CD4-positive, alpha-beta memory T cell (primary cell): ENCODE measurements at places on chromosomes 6 and 20.

DNA sequence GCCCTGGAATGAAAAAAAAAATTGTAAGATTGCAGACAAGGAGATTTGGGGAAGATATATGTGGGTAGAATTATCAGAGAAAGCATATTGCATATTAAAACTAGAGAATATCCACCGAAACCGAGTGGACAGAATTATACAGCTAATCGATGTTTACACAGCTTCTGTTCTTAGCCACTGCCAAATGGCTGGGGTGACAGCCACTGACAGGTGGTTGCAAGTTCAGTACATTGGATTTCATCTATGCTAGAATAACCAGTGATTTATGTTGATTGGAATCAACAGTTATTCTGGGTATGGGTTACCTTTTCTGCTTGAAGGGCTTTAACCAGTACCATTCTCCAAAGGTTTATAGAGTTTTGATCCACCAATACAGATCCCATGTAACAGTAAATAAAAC, 48.4 kb upstream of the THEMIS start:
- DNase-seq, result no peak

GRCh38 chr20:47108994-47109393, 214.4 kb downstream of the EYA2 start:
- no peak for DNase-seq

- DNase-seq, result no peak
Observed at GRCh38 chr20:45859916-45860315, 2.5 kb downstream of the ZSWIM3 start.

DNA sequence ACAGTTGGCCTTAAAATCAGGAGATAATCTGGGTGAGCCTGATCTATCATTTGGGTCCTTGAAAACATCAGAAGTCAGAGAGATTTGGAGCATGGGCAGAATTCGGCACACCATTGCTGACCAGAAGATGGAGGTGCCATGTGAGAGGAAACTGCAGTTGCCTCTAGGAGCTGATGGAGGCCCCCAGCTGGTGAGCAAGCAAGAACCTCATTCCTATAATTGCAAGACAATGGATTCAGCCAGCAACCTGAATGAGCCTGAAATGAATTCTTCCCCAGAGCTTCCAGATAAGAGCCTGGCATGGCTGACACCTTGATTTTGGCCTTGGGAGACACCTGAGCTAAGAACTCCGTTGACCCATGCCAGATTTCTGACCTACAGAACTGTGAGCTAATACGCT, 76.3 kb upstream of the FYN start:
- DNase-seq, result no peak

- DNase-seq, result no peak
Observed at GRCh38 chr20:51914758-51915157, 112.4 kb upstream of the SALL4 start.

DNA sequence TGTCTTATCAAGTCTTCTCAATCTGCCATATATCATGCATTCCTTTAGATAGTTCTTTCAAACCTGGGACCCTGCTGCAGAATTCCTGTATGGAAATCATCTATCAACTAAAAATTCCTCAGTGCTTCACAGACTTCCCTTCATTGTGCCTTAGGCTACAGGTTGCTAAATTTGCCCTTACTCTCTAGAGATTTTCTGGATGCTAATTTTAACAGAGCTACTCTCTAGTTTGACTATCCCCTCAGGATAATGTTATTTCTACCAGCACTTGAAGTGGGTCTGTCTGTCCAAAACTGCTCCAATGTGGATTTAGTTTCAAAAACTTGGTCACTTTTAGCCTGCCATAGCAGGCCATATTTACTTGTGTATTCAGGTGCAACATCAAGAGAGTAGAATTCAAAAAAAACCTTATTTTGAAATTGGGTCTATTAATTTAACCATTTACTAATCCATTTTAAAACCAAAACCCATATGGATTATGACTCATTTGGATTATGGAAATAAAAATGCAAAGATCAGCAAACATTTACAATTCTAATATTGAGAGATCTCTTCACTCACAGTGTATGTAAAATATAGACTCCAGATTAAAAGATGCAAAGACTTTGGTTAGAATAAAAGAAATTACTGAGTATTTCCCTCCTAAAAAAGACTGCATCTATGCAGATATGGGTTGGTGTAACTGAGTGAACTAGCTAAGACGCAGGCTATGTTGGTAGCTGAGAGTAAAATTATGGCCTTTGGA, 13.9 kb upstream of the COX7A2 start:
- no peak for DNase-seq

DNA sequence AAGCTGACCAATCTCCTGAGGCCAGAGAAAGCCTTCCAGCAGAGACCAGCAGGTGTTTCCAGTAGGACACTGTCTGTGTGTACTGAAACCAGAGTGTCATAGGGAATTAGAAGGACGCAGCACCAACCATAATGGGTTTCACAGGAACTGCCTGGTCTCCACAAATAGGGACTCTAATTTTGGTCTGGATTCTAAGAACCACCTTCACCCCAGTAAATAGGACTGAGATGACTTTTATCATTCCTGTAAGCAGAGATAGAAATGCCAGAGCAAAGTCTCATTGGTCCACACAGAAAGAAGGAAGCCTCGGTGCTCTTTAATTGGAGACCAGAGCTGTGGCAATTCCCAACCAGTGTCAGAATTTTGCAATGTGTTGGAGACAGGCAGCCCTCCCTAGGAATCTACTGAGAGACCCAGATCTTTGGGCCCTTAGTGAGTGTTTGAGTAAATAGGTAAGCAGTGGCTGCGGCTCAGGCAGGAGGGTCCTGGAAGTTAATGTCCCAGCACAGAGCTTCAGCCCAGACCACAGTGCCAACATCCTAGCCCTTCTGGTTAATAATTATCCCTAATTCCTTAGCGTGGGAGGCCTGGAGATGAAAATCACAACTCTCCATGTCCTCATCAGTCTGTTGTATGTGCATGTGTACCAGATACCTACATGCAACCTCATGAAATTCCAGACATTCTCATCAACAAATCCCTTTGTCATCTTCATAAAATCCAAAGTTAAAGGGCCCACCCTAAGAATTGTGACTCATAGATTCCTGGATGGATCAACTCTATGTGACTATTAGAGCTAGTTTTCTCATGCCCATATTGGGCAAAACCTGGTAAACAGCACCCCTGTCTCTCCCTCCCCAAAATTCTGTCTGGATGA, 81.2 kb downstream of the UNC5CL start:
- no peak for DNase-seq

DNA sequence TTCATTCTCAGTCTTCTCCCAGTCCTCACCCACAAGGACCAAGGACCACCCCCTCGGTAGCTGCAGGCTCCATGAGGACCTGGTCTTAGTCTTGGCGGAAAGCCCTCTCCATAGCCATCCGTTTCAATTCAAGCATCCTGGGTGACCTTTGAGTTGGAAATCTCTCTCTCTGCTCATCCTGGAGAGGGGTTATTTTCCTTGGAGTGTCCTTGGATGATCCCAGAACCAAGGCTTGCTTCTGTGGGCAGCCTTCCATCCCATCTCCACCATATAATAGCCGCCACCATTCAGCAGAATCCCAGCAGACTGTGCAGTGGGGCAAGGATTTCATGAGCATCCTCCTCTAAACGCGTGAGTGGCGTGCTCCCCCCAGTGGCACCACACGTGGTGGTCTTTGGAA, at the start of gene BPIFA2:
Gene BPIFA2, plus strand, starts transcription at position 301 of the 400 bp plus-strand sequence. CDS start 987 bp downstream, outside the sequence.
- DNase-seq, result no peak

GRCh38 chr6:129359811-129360681, 349.9 kb downstream of the ARHGAP18 start:
- no peak for DNase-seq

GRCh38 chr6:11366183-11366933, 133.9 kb upstream of the NEDD9 start:
- peak; percentile 19 for DNase-seq

GRCh38 chr6:35562060-35562459, 49.4 kb upstream of the TULP1 start:
- DNase-seq, result no peak

- DNase-seq, result no peak
Observed at GRCh38 chr20:50918403-50918802, 12.8 kb downstream of the ADNP start.

- DNase-seq, result no peak
Observed at GRCh38 chr6:169933839-169934698, 182.6 kb downstream of the ERMARD start.

DNA sequence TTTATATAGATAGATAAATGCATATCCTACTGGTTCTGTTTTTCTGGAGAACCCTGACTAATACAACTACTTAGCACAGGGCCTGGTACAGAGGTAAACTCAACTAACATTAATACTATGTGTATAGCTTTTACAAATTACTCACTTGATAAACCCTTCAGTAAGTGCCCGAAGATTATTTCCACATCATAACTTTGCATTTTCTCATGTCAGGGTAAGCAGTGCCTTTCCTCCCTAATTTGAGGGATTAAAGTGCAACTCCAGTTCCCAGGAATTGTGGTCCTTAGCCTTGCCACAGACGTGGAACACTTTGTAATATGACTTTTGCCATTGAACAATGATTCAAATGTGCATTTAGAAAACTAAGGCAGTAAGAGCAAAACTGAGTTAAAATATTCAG, 147.5 kb upstream of the SMLR1 start:
- no peak for DNase-seq

DNA sequence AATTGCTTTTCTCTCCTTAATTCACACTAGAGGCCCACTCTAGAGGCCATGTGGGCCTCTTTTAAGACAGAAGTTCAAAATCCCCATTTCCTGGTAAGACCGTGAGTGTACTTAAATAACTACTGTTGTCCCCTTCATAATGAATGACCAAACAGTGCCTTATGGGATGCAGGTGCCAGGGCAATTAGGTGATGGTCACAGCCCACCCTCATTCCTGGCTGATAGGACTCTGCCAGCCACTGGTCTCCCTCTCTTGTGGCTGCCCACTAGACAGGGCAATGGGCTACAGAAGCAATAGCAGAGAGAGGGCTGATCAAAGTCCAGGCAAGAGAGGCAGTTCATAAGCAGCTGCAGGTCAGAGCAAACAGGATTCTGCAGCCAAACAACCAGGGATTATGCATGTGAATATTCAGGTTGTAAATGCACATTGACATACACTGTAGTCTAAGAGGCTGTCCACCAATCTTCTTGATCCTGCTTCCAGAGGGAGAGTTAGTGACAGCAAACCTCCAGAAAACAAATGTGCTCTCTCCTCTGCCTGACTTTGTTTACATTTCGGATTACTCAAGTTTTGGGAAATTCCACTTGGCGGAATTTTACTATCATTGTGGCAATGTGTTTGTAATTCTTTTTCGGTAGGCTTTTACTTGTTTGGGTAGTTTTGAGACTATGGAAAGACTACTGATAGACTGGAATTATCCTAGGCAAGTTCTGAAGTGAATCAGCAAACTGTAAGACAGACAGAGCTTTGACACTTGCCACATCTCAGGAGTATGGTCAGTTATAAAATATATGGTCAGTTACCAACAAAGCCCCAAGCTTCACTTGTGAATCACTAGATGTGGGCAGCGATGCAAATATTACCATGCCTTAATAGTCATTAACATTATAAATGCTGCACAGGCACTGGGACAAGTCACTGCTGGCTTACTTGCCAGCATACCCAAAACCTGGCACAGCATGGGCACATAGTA, 12.8 kb downstream of the PTPRK start:
- no peak for DNase-seq

- DNase-seq, result peak; percentile 83
Observed at GRCh38 chr20:59165891-59166709, 2.5 kb downstream of the ZNF831 start.

- no peak for DNase-seq
Observed at GRCh38 chr20:53517146-53517545, 76.5 kb downstream of the ZNF217 start.

DNA sequence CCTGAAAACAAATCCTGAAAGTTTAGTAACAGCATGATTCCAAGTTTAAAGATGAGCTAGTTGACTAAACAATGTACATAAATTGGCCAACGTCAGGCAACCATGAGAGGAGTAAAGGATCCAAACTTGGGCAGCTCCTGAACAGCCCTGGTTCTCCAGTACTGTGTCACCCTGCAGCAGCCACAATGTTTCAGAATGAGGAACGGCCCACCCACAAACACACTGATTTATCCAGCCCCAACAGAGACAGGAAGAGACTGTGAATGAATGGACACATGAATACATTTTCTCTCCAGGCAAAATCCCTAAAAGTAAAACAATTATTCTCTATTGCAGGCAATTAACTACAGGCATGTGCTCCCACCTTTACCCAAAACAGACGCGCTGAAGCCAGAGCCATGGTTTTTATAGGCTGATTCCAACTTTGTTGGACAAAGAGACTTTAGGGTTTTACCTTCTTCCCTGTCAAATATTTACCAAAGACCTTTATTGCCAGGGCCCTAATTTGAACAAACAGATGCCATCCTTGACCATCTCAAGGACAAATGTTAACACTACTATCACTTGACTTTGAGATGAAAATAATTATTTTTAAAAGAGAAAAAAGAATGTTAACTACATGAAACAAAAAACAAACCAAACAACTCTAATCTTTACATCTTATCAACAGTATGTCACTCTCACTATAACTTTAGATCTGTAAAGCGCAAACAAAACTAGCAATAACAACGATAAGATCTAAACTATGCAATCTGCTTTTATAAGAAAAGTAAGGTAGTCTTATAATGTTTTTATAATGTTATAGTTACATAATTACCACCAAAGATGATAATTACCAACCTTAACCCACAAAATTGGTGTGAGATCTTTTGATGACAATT, 22.9 kb downstream of the CNKSR3 start:
- no peak for DNase-seq

DNA sequence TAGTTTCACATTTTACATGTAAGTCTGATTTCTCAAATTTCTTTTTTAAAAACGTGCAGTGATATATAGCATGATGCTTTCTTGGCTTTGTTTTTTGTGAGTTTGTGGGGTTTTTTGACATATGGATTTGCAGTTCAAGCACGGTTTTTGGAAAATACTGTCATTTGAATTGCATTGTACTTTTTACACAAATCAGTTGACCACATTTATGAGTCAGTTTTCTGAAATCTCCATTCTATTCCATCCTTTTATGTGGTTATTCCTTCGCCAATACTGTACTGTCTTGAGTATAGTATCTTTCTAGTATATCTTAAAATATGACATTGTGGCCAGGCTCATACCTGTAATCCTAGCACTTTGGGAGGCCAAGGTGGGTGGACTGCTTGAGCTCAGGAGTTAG, 890.0 kb upstream of the CITED2 start:
- no peak for DNase-seq

GRCh38 chr6:52305948-52306767, 21.6 kb upstream of the MCM3 start:
- DNase-seq, result peak; percentile 29

DNA sequence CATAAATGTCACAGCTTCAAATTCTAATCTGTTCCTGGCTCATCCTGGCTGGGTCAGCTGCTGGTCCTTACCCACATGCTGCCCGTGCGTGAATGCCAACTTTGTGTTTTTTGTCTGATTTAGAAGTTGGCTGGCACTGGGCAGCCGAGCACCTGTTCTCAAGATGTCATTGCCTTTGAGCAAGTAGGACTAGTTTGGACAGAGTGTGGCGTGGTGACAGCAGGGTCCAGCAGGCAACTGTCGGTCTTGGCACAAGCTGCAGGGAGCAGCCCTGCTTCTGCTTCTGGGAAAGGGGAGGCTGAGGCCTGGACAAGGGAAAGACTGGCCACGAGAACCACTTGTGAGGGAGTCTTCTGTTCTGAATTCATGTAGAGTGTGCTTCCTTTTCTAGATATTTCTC, 26.4 kb upstream of the ADRM1 start:
- DNase-seq, result no peak

- DNase-seq, result no peak
Observed at GRCh38 chr6:113185299-113185698, 671.8 kb upstream of the MARCKS start.

GRCh38 chr6:166395778-166396177, 13.0 kb upstream of the MPC1 start:
- DNase-seq, result no peak
